ENCODE measurements at places on chromosomes 1 and 21. TPM values are rescaled to one million over a fixed set of nuclear protein-coding genes. Genes with fewer than 3 reads are reported as not detected.
A peak's percentile ranks its signal among the peaks of the same experiment; 100 is the strongest.

OPRD1 gene
- not detected for polyA plus RNA-seq

ZNF683 gene
- not detected for polyA plus RNA-seq

ANGPTL3 gene
- not detected for polyA plus RNA-seq

ABCD3 gene
- polyA plus RNA-seq, result 4.6 TPM

INKA2 gene
- polyA plus RNA-seq, result 2.6 TPM

VSIG8 gene
- polyA plus RNA-seq, result not detected

OLFML3 gene
- 3.9 TPM for polyA plus RNA-seq

CD5L gene
- not detected for polyA plus RNA-seq

SAMSN1 gene
- 2.5 TPM for polyA plus RNA-seq

BSND gene
- polyA plus RNA-seq, result not detected

NR5A2 gene
- polyA plus RNA-seq, result 2.7 TPM

HDGF gene
- 94.7 TPM for polyA plus RNA-seq

LIN28A gene
- 0.10 TPM for polyA plus RNA-seq

NUCKS1 gene
- 40.2 TPM for polyA plus RNA-seq

C1orf74 gene
- 2.4 TPM for polyA plus RNA-seq

PERM1 gene
- not detected for polyA plus RNA-seq

ZNF648 gene
- not detected for polyA plus RNA-seq

NCAM2 gene
- 0.11 TPM for polyA plus RNA-seq

HES2 gene
- polyA plus RNA-seq, result 3.7 TPM

DNA sequence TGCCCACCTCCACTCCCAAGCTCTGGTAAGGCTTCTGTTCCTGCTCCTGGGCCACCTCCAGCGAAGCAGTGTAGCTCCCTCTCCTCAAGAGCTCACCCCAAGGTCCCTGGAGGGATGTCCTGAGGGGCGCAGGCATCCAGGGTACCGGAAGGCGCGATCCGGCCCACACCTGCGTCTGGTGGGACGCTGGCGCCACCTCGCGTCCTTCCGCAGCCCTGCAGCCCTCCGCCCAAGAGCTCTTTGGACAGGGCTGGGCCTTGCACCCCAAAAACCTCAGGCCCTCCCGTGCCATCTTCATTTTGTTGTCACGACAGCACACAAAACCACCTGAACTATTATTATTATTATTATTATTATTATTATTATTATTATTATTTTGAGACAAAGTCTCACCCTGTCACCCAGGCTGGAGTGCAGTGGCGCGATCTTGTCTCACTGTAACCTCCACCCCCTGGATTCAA is 49.2 kb upstream of the PAX7 start:
- DNase-seq, result peak; percentile 8

DNA sequence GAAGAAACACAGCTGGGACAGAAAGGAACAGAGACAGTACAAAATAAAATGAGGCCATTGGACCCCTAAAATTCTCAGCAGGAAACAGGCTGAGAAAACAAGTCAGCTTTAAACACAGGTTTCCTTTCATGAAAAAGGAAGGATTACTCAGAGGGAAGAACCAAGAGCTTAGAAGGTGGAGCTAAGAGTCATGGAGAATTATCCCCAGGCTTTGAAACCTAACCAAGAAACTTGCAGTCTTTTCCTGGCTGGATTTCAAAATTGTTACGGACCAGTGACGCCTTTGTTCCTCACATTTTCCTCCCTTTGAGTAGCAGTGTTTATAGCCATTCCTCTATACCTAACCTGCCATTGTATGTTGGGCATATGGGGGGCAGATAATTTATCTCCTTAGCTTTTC is 8.8 kb downstream of the HMGB4 start:
- no peak for DNase-seq

- peak; percentile 27 for DNase-seq
These were observed 2.4 kb downstream of the CFH start for GRCh38 chr1:196654271-196654670.

GRCh38 chr1:162422662-162423375 is 10.9 kb upstream of the SH2D1B start:
- DNase-seq, result no peak

GRCh38 chr1:225596736-225597135 is 56.2 kb downstream of the ENAH start:
- DNase-seq, result no peak

DNA sequence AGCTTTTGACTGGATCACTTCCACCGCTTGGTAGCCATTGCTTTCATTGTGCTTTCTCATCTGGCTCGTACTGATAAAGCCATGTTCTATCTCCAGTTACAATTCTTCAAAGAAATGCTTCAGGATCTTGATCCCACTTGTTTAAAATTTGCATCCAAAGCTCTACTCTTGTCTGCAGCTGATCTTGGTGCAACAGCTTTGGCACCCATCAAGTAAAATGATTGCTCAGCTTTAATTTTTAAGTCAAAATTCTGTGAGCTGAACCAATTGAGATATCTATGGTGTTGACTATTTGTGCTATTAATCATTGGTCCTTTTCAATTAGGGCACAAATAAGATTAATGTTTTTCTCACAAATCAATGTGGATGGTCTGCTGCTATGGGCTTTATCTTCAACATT is 54.8 kb upstream of the DUSP10 start:
- no peak for DNase-seq

DNA sequence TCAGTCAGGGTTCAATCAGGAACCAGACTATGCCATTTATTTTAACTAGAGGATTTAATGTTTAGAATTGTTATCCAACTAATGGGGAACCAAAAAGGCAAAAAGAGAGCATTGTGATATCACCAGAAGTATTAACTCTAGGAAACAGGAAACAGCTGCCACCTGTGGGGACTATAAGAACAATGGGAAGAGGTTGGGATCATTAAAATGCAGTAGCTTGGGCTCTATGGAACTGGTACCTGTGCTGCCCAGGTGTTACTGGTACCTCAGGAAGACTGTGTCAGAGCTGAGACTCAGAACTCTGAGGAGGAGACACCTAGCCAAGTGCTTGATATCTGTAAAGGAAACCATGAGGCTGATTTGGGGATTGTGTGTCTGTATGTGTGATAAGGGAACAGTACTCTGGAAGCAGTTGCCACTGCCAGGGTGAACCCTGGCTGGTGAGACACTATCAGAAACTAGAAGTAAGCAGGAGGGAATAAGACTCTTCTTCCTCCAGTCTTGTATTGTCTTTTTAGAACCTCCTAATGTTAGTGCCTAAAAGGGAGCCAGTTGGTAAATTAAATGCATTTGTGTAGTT is 49.4 kb downstream of the MAN1A2 start:
- peak; percentile 28 for DNase-seq

- DNase-seq, result no peak
These were observed 14.9 kb upstream of the CD1C start for GRCh38 chr1:158274797-158275196.

GRCh38 chr21:33332143-33332542 is 7.4 kb downstream of the IFNAR1 start:
- DNase-seq, result no peak

DNA sequence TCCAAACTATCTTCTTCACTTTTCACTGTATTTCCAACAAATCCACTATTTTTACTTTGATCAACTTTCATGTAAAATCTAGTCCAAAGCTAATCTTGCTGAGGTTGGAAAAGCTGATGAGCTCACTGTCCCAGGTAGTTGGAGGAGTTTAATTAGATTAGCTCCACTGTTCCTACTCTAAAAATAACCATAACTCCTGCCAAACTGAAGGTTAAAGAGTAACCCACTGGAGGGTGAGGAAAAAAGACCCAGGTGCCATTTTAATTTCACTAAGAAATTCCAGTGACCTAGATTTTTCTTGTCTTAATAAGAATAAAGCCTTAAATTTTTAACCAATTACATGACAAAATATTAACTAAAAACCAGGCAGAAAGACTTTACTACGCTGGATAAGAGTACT is 15.3 kb downstream of the DCAF8 start:
- no peak for DNase-seq

DNA sequence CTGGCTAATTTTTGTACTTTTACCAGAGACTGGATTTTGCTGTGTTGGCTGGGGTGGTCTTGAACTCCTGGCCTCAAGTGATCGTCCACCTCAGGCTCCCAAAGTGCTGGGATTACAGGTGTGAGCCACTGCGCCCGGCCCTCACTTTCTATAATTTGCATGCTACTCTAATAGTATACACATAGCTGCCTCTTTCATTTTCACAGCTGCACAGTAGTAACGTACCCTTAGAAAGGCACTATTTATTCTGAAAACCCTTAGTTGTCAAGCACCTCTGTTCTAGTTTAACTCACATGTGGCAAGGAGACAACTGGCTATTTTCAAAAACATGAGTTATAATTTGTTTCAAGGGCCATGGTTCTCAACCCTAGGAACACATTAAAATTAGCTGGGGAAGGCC is 17.2 kb downstream of the TPM3 start:
- DNase-seq, result no peak

DNA sequence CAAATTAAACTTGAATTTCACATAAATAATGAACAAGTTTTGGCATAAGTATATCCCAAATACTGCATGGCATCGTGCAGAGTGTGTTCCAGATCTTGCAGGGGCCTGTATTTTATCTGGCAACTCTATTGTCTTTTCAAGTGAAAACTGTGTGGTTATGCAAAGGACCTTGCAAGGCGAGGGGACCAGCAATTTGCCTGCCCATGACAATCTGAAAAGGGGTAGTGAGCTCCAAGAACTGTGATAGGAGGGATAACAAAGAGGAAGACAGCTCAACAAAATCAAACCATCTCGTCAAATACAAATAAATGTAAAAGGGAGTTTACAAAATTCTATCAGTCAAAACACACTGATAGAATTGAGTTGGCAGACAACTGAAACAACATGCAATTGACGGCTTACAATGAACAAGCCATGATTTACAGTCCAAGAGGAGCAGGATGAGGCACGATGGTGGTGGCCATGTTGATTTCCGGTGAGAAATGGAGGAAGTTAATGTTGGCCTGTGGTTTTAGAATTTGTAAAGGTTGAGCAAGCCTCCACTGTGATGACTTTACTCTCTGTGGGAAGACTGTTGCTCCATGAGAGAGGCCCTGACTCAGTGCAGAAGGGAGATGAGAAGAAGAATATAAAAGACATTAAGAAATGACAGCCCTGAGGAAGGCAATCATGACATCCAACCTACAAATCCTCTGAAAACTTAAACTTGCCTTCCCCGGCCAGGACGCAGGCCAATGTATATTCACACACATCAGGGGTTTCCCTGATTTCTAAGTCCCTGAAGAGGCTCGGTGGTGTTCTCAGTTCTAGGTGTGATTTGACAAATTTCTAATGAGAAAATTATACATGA is 132.2 kb downstream of the ADSS2 start:
- DNase-seq, result no peak

- no peak for DNase-seq
These were observed 40.2 kb downstream of the PIK3CD start for GRCh38 chr1:9691691-9692090.

DNA sequence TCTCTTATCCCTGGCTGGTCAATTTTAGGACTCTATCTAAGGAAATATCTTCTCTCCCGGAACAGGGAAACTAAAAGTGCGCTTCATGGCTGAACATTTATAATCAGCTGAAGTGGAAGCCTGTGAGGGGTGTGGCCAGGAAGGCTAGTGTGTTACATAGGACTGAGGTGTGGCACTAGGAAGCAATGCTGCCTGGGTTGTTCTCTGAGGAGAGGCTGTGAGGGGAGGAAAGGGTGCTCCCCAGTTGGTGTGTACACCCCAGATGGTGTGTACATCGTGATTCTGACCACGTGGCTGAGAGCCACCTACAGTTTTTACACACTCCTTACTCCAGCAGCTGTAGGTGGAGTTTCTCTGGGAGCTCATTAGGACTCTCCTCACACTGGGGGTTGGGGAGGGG is 16.3 kb downstream of the NTPCR start:
- no peak for DNase-seq

- DNase-seq, result peak; percentile 28
These were observed 6.2 kb upstream of the LAPTM5 start for GRCh38 chr1:30763651-30764248.

DNA sequence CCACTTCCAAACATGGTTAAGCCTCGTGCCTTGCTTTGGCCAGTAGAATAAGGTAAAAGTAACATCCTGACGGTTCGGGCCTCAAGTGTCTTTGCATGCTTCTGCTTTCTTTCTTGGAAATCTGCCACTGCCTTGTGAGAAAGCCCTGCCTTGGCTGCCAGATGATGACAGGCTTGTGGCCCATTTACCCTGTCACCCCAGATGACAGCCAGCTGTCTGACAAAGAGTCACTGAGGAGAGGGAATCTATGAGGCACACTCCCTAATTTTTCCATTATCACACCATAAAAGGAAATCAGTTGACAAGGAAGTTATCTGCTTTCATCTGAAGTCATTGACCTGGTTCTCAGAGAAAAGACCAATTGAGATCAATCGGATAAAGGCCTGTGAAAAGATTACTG is 199.8 kb downstream of the USH2A start:
- no peak for DNase-seq

- no peak for DNase-seq
These were observed 112.2 kb downstream of the MAP3K21 start for GRCh38 chr1:233439721-233440120.

DNA sequence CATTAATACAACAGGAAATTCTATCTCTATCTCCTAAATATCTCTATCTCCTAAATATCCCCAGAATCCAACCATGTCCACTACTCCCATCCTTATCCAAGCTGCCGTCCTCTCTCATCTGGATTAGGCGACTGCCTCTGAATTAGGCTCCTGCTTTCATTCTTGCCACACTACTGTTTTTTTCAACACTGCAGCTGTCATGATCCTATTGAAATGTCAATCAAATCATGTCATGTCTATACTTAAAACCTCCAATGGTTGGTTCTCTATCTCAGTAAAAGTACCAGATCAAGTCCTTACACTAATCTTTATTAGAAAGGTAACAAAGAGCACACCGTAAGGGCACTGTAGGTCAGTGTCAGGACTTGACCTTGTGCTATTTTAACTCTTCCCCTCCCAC is 82.0 kb upstream of the NFIA start:
- no peak for DNase-seq

DNA sequence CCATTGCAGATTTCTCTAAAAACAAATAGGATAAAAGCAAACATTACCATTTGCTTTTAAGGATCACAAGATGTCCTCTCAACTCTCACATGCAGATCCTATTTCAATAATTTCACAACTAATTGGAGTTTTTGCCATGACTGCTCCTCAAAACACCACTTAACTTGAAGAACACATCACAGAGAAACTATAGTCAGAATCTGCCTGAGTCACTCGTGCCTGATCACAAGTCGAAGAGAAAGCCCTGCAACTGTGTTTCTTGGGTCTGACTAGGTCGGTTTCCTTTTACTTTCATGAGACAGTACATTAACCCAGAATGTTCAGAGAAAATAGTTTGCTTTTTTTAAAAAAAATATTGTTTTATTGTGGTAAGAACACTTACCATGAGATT is 46.3 kb upstream of the SMYD2 start:
- DNase-seq, result no peak

DNA sequence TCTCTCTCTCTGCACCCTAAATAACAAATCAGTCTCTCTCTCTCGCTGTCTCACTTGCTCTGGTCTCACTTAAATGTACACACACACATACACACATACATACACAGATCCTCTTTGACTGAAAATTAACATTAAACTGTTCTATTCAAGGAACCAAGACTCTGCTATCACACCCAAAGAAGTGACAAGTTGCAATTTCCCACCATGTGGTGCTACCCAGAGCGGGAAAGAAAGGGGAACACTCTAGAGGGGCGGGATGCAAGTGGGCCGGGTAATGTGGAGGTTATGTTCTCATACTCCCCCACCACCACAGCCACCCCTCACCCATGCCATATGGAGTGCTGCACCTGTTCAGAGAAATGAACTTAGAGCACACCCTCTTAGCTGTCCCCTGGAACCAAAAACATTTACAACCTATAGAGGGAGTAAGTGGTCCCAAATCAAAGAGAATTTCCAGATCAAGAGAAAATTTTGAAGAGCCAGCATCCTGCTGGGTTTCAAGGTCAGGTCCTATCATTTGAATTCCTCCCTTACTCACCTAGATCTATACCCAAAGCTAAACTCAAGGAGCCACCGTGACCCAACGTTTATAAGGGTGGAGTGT is 319.4 kb downstream of the BRINP2 start:
- DNase-seq, result no peak
